ENCODE measurements at places on chromosomes 7 and 10.
A peak's percentile ranks its signal among the peaks of the same experiment; 100 is the strongest.

DNA sequence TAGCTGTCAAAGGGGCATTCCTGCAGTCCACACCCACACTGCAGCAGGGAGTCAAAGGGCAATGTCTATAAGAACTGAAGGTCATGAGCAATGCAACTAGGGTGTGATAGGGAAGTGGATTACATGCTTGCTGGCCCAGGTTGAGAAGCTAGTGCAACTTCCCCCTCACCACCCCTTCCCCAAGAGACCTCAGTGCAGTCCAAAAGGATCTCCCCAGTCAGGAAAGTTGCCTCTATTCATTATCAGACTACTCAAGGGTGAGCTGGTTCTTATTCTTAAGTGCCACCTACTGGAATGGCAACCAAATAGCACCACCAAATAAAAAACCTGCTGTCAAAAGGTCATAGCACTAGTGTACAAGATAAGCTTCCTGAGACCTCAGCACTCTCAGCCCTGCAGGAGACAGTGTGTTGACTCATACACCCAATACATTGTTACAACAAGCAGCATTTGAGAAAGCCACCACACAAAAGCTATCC lies 28.2 kb downstream of the MTERF1 start:
- peak; percentile 24 for DNase-seq

GRCh38 chr10:79139124-79139835 lies 70.5 kb downstream of the ZMIZ1 start:
- peak; percentile 92 for DNase-seq

DNA sequence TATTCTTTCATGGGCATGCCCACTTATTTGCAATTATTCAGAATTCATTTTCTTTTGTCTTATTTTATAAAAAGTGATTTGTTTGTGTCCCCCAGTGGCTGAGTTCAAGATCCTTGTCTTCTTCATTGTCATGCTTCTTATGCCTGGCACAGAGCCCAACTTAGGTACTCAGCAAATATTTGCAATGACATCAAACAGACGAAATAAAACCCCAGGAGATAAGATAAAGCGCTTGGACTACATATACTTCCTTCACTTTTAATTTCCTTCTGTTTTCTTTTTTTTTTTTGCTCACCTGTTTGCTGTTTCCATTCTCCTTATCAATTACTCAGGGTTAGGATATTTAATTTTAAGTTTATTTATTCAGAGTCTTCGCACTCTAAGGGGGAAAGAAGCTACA lies 225.0 kb downstream of the SDHAF3 start:
- no peak for DNase-seq

DNA sequence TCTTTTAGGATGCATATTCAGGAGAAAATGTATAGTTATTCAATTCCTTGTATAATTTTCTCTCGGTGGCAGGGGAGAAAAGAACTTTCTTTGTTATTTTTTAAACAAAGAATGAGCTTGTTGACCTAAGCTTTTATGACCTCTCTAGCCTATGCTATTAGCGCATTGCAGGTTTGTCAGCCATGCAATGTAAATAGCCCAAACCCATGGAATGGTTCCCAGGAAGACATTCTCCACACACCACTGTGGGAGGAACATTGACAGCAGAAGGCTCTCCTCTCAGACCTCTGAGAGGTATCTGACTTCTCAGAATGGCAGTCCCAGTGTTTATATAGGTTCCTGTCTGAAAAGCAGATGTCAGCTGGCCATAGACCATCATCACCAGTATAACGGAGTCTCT lies 19.6 kb upstream of the AGBL3 start:
- DNase-seq, result no peak

DNA sequence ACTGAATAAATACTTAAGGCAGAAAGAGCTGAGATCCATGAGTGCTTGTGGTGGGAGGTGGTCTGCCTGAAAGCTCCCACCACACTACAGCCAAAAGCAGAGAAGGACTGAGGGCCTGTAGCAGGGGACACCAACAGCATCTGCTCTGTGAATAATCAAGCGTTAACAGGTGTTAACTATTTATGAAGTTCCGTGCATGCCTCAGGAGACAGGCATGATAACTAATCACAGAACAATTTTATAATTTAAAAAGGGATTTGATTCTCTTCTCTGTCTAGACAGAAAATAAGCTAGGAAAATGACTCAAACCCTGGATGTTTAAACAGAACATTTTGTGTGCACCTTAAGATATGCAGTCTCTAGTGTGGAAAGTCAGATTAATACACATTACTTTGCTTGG lies 61.5 kb upstream of the GHITM start:
- DNase-seq, result no peak

- no peak for DNase-seq
Observed at GRCh38 chr7:29955799-29956486, 33.7 kb downstream of the SCRN1 start.

- DNase-seq, result peak; percentile 83
Observed at GRCh38 chr7:42734568-42734967, 177.3 kb downstream of the C7orf25 start.

GRCh38 chr10:19993714-19994315 lies 177.6 kb downstream of the PLXDC2 start:
- DNase-seq, result no peak

Measured in fibroblast of the aortic adventitia (primary cell).